ENCODE measurements at places on chromosomes 6 and 20. TPM values are rescaled to one million over a fixed set of nuclear protein-coding genes. Genes with fewer than 3 reads are reported as not detected.

PTK6 gene
- total RNA-seq, result not detected

SAMD5 gene
- 4.6 TPM for total RNA-seq

TRERF1 gene
- 5.5 TPM for total RNA-seq

- no peak for DNase-seq
These were observed 353.3 kb upstream of the CNR1 start for GRCh38 chr6:88519301-88520016.

- no peak for DNase-seq
These were observed 875.4 kb upstream of the MAP3K7 start for GRCh38 chr6:91462241-91462640.

GRCh38 chr6:39289490-39289889 is 24.7 kb downstream of the KCNK17 start:
- DNase-seq, result no peak

All from endothelial cell of umbilical vein (primary cell).